ENCODE measurements at places on chromosomes 12 and 14.

DNA sequence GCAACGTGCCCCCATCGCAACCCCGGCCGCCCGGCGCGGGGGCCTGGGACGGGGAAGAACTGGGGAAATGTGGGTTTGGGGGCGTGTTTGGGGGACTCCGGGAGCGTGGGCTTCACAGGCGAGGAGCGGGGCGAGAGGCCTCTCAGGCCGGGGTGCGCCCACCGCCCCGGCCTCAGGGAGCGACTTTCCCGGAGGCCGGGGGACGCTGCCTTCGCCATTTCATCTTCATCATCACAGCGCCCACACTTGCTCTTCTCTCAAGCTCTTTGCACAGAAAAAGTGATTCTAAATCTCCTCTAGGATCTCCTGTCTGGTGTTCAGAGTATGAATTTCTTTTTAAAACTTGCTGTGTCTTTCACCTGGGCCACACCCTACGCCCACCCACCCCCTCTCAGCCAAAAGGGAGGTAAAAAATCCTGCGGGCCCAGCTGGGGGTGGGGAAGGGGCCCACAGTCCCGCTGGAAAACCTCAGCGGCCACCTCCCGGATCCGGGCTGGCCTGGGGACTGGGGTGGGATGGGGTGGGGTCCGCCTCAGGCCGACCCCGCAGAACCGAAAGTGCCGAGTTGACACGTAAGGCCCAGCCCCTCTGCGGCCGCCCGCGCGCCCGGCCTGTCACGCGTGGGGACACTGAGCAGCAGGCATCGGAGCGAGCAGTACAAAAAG lies 7.4 kb downstream of the CDKN1B start:
- no peak for DNase-seq

GRCh38 chr14:71250347-71250746 lies 343.1 kb downstream of the PCNX1 start:
- DNase-seq, result no peak

- no peak for DNase-seq
Observed at GRCh38 chr12:69474456-69474855, 4.3 kb downstream of the FRS2 start.

- no peak for DNase-seq
Observed at GRCh38 chr12:77485961-77486854, 344.5 kb upstream of the NAV3 start.

Data from left cardiac atrium (tissue), 4 donors.